Psoas muscle (tissue), 8 donors: ENCODE measurements at places on chromosomes 7 and 10.

GRCh38 chr7:41695661-41696322 lies 7.1 kb downstream of the INHBA start:
- no peak for DNase-seq

DNA sequence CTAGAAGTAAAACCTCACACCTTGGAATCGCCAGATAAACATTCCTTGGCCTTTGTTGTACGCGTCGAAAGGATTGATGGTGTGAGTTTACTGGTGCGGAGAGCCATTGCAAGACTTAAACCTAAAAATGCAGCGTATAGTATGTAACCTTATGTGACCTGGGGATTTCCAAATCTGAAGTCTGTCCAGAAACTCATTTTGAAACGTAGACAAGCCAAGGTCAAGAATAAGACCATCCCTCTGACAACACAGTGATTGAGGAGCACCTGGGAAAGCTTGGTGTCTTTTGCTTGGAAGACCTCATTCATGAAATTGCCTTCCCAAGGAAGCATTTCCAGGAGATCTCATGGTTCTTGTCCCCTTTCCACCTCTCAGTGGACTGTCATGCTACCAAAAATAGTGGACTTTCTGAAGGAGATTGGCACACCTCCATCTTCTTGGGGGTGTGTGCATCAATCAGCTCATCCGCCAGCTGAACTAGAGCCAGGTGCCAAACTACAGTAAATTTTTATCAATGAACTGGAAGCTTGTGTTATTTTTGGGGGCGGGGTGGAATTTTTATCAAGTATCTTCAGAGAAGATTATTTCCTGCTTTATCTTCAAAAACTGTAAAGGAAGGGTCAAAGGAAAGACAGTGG lies 8.1 kb downstream of the POR start:
- DNase-seq = no peak

GRCh38 chr10:70587045-70587658 lies 15.4 kb downstream of the PRF1 start:
- no peak for DNase-seq

DNA sequence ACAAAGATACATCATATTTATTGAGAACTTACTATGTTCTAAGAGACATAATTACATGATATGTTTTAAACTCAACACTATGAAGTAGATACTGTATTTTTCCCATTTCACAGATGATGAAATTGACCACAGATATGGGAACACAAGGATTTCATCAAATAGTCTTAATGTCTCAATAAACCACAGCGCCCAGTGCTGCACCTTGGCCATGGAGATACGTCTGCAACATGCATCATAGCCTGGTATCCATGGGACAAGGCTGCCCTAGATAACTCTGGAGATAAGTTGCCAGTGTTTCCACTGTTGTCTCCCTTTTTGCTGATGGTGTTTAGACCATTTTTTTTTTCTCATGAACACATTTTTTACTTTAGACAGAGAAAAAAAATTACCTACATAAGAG lies 97.5 kb downstream of the GNAT3 start:
- DNase-seq = no peak

DNA sequence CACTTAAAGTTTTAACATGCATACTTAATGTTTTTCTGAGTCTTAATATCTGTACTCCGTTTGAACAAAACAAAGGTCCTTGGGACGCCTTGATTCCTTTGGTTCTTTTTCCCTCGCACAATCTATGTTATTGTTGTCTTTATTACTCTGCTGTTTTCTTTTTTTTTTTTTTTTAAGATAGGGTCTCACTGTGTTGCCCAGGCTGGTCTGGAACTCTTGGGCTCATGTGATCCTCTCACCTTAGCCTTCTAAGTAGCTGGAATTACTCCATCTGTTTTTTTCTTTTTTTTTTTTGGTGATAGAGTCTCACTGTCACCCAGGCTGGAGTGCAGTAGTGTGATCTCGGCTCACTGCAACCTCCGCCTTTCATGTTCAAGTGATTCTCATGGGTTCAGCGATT lies 13.2 kb downstream of the MLLT10 start:
- no peak for DNase-seq

DNA sequence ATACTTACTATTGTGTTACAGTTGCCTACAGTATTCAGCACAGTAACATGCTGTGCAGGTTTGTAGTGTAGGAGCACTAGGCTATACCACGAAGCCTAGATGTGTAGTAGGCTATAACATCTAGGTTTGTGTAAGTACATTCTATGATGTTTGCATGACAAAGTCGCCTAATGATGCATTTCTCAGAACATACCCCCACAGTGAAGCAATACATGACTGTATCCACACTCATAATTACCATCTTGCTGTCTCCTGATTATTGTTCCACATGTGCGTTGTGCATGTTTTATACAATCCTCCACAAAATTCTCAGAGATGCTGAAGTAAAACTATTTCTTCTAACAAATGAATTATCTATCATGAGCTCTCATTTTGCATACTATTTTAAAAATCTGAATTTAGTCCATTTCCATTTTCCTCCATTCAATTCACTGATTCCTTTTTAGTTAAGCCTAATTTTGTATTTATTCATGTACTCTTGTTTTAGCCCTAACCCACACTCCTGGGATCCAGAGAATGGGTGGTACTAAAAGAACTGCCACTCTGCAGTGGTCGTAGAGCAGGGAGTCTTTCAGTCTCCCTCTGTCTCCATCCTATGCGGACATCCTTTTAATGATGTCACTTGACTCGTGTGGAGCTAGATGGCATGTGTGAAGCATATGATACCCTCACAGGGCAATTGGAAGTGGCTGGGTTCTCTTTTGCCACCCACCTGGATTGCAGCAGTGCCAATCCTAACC lies 67.6 kb upstream of the CAV2 start:
- no peak for DNase-seq

- DNase-seq = no peak
Observed at GRCh38 chr10:43197834-43198681, 59.8 kb downstream of the CSGALNACT2 start.

GRCh38 chr10:131786756-131787605 lies 113.8 kb upstream of the PPP2R2D start:
- DNase-seq = no peak

DNA sequence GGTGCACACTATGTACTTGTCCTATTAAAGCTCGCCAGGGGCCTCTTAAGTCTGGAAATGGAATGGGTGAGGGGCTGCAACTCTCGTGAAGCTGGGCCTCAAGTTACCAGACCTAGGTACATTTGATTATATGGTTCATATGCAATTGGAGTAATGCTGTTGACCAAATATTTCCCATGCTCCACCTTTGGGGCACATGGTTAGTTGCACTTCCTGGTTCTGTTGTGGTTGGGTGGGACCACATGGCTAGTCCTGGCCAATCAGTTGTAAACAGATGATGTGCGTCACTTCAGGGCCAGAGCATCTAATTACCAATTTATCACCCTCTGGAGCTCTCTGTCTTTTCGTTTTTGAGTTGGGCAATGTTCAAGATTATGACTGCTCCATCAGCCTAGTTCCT lies 39.5 kb upstream of the OPN4 start:
- DNase-seq = no peak

- DNase-seq = no peak
Observed at GRCh38 chr10:124379609-124380193, 39.0 kb downstream of the OAT start.

DNA sequence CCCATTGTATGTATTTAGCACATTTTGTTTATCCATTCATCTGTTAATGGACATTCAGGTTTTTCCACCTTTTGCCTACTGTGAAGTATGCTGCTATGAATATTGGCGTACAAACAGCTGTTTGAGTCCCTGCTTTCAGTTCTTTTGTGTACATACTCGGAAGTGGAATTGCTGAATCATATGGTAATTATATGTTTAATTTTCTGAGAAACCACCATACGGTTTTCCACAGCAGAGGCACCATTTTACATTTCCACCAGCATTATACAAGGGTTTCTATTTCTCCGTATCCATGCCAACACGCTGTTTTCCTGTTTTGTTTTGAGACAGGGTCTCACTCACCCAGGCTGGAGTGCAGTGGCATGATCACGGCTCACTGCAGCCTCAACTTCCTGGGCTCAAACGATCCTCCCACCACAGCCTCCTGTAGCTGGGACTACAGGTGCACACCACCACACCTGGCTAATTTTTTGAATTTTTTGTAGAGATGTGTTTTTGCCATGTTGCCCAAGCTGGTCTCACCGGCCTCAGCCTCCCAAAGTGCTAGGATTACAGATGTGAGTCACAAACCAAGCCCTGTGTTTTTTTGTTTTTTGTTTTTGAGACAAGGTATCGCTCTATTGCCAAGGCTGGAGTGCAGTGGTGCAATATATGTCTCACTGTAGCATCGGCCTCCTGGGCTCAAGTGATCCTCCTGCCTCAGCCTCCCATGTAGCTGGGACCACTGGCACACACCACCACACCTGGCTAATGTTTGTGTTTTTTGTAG lies 22.1 kb upstream of the FBXW4 start:
- no peak for DNase-seq

DNA sequence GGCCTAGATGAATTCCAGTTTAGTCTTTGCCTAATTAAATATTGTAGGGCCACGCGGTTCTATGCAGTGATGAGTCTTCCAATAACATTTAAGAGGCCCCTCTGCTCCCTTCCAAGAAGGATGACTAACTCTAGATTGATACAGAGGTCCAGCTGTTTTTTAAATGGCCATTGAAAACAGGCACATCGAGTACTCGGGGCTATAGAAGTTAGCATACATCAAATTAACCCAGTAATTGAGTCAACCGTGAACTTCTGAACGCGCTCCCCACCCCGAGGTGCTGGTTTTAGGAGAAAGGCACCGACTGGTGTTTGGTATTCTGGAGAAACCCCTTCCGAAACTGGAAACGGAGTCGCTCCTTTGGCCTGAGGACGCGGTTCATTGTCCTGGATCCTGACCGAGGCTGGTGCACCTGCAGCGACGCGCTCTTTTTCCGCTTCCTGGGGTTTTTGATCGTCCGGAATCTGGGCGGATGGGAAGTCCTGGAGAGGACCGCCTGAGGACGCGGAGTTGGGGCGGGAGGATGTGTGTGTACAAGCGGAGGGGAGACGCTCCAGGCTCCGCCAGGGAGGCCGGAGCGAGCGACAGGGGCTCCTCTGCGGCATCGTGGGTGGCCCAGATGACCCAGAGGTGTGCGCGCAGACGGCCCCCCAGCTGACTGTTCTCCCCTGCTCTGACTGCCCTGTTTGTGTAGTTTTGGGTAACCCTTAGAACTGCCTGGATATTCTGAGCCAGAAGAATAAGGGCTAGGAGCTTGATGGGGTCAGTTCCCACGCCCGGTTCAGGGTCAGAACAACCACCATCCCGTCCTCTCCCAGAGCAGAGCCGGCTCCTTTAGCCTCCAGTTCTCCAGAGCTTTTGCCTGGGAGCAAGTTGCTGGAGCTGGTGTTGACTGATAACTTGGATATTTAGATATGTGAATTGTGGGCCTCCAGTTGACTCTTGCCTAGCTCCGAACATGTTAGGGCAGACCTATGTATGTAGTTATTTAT lies 711 bp downstream of the FAM221A start:
- peak; percentile 70 for DNase-seq

- no peak for DNase-seq
Observed at GRCh38 chr10:3760083-3760482, 24.9 kb downstream of the KLF6 start.

- no peak for DNase-seq
Observed at GRCh38 chr7:125358551-125359167, 429.0 kb upstream of the POT1 start.
